ENCODE measurements at places on chromosomes 3 and 15.

DNA sequence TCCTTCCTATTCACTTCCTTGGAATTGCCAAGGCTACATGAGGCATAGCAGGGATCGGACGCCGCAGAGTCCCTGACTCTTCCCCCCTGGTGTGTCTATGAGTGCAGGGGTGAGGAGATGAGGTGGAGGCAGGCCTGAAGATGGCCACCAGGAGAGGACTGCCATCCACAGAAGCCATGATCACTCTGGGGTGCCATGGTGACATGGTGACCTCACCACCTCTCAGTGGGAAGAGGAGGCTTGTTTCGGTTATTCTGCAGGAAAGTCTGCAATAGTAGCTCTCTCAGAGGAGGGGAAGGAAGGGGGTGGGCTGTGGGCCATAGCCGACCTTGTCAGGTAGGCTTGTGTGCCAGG lies 57.0 kb upstream of the LIMD1 start:
- no peak for DNase-seq

GRCh38 chr3:62090066-62090465 lies 283.3 kb downstream of the FEZF2 start:
- DNase-seq = no peak

- DNase-seq = no peak
Measured at GRCh38 chr15:62853841-62854225, 188.7 kb upstream of the TPM1 start.

DNA sequence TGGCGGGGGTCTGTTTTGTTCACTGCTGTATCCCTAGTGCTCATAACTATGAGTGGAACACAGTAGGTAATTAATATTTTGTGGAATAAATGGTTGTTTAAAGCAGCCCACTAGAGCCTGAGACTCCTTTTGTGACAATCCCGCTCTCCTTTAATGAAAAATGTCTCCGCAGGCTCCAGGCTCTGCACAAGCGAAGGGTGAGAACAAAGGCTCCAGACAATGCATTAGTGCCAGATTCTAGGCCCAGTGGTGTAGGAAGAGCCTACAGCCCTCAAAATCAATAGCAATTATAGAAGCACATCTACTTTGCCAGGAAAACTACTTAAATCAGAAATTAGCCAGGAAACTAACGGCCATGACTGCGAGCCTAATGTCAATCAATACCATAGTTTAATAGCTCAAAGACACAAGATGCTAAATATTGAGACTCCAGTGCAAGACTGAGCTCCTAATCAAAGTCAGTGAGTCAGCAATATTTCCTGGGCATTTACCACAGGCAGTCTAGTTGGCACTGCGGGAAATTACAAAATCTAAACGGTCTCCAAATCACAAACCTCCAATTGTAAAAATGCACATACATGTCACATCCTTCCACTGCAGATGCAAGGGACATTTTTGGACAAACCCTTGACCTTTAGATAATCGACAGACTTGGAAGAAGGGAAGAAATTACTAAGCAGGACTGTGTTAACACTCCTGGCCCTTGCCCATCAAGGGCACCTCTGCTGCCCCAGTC lies 2.3 kb downstream of the ANXA2 start:
- no peak for DNase-seq

DNA sequence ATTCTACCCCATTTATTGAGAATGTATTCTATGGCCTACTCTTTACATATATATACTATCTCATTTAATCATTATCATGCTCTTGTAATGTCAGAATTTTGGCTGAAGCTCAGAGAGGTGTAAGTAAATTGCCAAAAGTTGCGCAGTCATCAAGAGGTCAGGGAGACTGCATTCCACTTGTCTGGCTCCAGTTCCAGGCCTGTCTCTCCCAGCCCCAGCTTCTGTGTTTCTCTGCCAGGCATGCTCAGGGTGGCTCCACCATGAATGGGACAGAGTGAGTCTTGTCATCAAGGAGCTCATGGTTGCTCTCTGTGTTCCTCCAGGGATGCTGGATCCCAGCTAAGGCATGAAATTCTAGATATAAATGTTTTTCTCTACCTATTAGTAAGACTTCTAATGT lies 635.1 kb upstream of the MDFIC2 start:
- no peak for DNase-seq

DNA sequence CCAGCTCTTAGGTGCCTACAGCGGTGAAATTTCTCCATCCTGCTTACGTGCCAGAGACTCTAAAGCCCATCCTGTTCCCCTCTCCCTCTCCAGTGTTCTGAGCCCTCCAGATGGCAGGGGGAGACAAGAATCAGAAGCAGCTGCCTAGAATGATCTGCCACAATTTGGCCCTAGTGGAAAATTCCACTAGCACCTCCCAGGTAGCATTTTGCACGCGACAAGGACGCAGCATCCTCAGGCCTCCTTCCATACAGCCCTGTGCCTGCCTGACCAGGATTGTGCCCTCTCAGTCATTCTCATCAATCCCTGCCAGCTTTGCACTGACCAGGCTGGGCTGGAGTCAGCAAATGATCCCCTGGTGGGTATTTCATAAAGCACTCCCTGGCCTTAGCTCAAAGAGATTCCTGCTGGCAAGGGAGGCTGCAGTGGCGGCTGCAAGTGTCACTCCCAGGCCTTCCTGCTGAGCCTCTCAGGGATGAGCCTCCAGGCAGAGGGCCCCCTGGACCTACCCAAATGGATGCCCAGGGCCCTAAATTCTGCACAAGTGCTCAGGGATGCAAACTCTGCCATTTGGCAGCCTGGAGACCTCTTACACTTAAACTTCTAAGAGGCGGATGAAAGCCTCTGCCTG lies 130.2 kb upstream of the ATP2B2 start:
- no peak for DNase-seq

Data from GOT3 (cell line).